ENCODE measurements at places on chromosomes 4 and X.

DNA sequence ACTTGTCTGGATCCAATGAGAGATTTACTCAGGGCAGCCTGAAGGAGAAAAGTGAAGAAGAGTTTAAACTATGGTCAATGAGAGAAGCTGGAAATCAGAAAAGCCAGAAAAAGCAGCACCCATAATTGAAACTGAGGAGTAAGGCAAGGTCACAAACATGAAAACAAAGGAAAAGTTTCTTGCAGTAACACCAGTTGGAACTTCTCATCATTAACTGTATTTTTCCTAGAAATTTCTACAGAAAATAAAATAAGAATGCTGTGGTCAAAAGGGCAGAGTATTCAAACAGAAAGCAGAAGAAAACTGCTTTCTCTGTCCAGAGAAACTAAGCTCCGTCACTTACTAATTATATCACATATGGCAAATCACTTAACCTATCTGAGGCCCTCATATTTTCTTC lies 102.2 kb downstream of the OR13H1 start:
- no peak for DNase-seq

DNA sequence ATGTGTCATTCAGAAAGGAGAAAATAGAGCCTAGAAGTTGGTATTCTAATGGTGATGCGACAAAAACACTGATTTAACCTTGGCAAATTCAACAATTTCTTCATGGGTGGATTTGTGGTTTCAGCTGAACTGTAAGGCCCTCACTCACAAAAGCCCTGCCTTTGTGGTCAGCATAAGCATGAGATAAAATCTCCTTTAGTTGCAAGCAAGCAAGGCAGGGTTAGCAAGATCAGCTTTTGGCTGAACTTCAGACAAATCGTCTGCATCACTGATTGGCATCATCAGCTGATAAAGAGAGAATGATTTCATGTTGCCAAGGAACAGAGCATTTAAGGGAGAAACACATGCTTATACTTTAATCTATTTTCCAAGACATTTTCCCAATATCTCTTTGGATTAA lies 2582.2 kb downstream of the PCDH7 start:
- DNase-seq = no peak

GRCh38 chrX:20409991-20410390 lies 143.3 kb upstream of the RPS6KA3 start:
- no peak for DNase-seq

DNA sequence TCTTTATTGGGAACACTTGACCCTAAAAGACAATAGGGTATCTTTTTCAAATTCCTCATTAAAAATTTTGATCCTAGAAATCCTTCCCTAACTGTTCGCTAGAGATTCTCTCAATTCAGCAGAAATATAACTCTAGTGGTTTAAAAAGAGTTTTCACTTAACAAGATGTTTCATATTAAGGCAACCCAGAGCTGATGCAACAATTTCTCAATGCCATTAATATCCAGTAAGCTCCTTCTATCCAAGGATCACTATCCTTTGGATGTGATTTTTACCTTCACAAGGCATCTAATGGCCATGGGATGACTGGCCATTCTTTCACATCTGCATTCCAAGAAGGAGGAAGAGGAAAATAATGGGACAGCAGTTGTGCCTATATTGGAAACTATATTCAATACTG lies 183.4 kb downstream of the ANKRD50 start:
- DNase-seq = no peak

- DNase-seq = no peak
These were observed 351.2 kb downstream of the BMPR1B start for GRCh38 chr4:95108883-95109421.
